ENCODE measurements at places on chromosomes 7 and 10.

GRCh38 chr10:5125315-5126044 is 31.3 kb downstream of the AKR1C3 start:
- DNase-seq: no peak

- no peak for DNase-seq
These were observed 200.9 kb downstream of the FAM107B start for GRCh38 chr10:14573666-14574261.

DNA sequence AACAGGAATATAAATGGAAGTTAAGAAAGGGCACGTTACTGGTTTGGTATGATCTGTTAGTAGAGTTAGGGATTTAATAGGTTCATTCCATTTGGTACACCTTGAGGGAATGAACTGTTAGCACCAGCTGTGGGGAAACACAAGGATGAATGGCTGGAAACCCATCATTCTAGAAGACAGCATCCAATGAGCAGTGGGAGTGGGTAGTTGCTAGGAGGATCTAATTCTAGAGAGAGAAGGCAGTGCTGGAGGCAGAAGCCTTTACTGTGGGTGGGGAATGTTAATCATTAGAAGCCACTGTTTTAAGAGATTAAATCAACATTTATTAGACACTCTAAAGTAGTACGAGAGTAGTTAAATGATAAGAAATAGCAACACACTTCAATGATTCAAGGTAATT is 15.5 kb upstream of the GPR15LG start:
- DNase-seq: no peak

DNA sequence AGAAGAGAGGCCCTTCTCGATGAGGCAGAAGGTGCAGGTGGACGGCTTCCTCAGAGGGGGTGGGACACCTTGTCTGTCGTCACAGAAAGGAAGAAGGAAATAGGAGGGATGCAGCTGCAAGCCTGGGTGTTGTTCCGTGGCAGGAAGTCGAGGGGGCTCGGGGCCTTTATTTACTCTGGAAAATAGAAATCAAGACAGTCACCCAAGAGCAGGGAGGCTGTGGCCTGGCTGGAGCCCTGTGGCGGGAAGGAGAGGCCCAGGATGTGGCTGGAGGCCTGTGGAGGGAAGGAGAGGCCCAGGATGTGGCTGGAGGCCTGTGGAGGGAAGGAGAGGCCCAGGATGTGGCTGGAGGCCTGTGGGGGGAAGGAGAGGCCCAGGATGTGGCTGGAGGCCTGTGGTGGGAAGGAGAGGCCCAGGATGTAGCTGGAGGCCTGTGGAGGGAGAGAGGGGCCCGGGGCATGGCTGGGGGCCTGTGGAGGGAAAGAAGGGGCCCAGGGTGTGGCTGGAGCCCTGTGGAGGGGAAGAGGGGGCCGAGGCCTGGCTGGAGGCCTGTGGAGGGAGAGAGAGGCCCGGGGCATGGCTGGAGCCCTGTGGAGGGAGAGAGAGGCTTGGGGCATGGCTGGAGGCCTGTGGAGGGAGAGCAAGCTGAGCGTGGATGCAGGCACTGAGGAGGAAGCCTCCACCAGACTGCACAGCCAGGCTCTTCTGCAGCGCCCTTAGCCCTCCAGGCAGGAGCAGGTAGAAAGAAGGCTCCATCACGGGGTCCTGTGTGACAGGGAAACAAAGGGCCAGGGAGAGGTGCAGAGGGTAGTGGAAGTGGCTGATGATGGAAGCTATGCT is 97.3 kb upstream of the SFMBT2 start:
- DNase-seq: no peak

DNA sequence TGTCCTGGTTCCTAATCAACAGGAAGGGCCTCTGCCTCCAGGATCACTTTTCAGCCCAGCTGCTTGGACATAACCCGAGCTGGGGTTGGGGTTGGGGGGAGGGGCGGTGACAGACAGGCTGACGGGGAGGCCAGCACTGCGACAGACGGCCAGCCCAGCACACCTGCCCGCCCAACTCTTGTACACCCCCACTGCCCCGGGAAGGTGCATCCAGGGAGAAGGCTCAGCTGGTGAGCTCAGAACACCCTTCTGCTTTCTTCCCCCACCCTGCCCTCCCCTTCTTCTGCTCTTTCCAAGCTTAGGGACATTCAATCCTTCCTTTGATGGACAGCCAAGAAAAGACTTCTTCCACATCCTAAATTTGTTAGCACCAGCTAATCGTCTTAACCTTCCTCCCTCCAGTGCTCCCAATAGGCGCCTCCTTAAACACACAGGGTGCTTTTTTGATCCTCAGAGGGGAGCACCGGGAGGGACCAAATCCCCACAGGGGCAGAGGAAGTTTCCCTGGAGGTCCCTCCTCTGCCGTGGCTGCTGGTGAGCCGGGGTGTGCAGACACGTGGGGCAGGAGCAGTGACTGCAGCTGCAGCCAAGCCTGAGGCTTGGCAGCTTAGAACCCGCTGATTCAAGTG is 44.7 kb downstream of the COL13A1 start:
- DNase-seq: no peak

- no peak for DNase-seq
These were observed 133.4 kb upstream of the CSTF2T start for GRCh38 chr10:51832652-51833383.

Data from central memory CD4-positive, alpha-beta T cell (primary cell).